Inflammatory macrophage treated with lipopolysaccharide for 1 hour (primary cell): ENCODE measurements at places on chromosomes 5 and 9.

DNA sequence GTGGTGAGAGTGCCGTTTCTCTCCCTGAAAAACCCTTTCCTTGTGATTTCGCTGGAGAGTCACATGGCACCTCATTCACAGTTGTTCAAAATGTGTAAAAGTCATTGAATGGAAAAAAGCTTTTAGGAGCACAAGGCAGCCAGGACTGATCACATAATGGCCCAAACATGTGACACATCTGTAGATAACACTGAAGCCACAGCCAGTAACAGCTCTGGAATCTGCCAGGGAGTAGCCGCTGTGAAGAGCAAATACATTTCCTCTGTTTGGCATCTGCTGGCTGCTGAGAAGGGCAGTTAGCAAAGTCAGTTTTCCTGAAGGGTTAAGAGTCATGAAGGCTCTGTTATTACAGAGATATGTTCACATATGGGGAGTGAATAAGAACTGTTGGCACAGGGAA is 271.8 kb downstream of the NNT start:
- DNase-seq: no peak

GRCh38 chr5:134975843-134976242 is 8.1 kb downstream of the CATSPER3 start:
- no peak for DNase-seq

DNA sequence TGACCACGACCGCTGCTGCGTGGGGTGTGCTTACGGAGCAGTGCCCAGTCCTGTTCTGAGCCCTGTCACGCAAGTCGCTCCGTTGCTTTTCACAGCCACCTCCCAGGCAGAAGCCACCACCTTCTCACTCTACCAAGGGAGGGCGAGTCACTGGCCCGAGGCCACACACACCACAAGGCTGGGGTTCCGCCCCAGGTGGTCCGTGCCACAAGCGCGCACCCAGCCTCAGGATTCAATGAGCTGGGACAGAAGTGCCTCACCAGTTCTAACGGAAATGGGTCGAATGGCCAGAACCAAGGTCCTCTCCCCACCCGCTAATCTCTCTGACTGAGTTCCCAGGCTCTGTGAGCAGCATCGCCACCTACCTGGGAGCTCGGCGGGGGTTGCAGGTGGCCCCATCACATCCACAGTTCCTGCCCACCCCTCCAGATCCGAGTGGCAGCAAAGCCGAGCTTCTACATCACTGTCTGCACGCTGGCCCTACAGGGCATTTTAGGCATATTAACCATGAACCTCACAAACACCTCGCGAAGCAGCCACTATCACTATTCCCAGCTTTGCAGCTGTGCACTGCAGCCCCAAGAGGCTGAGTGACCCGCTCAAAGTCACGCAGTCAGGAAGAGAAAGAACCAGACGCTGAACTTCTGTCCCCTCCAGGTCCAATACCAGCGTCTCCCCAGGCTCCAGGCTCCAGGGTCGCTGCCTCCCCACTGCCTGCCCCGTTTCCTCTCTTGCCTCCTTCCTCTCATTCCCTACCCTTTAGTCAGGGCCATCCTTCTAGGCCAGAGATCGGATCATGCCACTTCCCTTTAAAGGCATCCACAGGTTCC is 92.1 kb upstream of the PHYKPL start:
- DNase-seq: no peak

DNA sequence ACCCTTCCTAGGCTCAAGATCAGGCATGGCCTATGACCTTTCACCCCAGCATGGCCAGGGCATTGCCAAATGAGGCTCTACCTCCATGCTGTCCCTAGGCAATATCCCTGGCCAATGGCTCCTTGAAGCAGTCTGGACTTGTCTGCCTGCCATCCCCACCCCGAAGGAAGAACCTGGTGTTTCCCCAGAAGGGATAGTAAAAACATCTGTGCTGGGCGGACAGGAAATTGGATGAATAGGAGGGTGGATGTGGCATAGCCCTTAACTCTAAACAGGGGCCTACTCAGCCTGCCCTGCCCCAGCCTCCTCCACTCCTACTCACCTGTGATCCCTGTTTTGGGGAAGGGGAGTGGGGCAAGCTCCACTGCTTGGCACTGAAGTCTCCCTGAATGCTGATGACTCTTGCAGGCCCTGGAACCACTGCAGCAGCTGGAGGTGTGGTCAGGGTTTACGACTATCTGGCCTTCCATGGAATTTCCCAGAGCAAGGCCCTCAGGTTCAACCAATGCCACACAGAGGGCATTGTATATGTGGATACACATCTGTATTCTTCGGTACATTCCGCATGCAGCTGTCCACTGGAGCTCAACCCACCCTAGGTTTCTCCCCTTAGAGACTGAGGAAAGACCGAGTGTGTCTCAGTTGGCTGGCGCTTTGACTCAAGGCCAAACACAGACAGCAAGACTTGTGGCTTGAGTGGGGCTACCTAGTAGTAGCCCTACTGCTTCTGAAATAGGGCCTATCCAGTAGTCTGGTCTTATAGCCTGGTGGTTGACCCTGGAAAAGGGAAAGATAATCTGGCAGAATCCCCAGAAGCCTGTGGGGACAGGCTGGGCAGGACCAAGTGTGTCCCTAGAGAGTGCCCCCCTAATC is 6.4 kb upstream of the P4HA2 start:
- DNase-seq: no peak

DNA sequence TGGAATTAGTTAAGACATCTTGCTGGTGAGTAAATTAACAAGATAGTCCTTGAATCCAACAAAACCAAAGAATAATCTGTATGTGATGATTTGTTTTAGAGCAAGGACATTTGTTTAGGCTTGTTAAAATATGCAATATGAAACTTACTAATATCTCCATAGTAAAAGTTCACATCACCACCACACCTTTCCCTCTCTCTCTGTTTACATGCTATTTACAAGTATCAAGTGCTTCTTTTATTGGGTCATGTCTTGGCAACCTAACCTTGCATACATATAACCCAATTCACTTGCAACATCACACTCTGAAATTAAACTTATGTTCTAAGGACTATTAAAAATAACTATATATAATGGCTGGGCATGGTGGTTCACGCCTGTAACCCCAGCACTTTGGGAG is 161.3 kb downstream of the CCDC192 start:
- DNase-seq: no peak

DNA sequence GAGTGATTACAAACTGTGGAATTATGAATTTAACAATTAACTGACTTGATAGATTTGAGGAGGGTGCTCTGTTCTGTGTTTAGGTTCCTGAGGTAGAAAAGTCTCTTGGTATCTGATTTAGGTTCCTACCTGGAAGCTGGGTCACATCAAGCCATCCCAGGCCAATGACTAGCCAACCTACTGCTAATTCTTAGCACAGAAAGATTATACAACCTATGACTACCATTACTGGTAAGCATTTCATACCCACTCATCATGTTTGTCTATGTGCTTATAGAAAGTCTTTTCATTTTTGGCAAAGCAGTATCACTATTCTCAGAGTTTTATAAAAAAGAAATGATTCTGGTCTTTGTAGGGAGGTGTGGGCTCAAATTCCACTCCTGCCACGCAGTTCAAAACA is 49.7 kb downstream of the GNAQ start:
- DNase-seq: no peak

DNA sequence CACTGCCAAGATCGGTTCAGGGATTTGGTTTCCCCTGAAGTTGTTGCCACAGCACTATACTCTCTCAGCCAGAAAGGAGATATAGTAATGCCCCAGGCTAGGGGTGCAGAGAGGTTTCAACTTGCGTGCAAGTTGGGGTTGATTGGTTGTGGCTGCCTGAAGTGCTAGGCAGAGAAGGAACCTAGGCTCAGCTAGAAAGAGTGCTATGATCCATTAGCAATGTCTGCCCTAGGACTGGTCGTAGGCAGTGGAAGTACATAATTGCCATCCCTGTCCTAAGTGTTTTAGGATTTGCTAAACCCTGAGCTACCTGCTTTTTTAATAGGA is 136.6 kb upstream of the SMIM23 start:
- no peak for DNase-seq

GRCh38 chr9:133641396-133641655 is 5.2 kb downstream of the DBH start:
- DNase-seq: no peak

DNA sequence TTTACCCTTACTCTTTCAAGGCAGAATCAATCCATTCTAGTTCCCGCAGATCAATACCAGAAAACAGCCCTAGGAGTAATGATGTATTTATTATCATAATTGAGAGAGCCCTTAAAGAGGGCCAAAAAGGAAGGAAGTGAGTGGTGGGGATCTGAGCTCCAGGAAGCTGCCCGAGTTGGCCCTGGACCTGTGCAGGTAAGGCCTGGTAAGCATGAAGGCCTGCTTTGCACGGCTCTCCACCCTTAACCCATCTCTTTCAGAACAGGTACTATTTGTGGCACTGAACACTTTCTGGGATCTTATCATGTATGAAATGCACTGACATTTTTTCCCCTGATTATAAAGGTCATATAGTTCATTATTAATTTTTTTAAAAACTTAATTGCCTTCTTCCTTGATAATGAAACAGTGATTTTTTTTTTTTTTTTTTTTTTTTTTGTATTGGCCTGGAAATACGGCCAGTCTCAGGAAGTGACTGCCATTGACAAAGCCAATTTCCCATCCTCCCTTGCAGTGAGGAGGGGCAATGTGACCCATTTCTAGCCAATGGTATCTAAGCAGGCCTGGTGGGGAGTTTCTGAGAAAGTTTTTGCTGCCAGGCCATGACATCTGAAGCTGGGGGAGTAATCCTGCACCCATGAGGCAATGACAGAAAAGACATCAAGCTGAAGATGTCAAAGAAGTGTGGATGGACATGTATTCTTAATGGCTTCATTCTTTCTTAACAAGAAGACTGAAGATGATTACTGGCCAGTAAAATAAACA is 6.3 kb upstream of the MVB12B start:
- DNase-seq: peak; percentile 22

DNA sequence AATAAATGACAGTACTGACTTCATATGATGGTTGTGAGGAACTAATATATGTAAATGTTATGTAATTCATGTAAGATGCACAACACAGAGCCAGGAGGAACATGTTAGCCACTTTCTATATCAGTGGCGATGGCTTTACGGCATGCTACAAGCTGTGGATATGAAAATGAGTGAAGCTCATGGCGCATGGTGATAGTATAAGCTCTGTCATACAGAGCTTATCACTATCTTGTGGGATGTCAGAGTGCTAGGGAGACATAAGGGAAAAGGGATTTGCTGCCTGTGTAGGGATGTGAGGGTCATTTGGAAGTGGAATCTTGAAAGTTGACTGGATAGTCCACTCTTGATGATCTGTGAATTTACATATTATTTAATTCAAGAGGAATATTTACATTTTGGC is 13.6 kb downstream of the CPEB4 start:
- no peak for DNase-seq

- no peak for DNase-seq
Measured at GRCh38 chr5:175567954-175568353, 89.6 kb downstream of the SFXN1 start.

DNA sequence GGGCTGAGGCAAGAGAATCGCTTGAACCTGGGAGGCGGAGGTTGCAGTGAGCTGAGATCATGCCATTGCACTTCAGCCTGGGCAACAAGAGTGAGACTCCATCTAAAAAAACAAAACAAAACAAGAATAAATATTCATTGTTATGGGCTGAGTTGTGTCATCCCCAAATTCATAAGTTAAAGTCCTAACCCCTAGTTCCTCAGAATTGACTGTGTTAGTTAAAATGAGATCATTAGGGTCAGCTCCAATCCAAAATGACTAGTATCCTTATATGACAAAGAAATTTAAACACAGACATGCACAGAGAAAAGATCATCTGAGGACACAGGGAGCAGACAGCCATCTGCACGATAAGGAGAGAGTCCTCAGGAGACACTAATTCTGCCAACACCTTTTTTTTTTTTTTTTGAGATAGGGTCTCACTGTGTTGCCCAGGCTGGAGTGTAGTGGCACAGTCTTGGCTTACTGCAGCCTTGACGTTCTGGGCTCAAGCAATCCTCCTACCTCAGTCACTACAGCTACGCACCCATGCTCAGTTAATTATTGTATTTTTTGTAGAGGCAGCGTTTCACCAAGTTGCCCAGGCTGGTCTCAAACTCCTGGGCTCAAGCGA is 32.1 kb upstream of the GCNT1 start:
- DNase-seq: no peak

DNA sequence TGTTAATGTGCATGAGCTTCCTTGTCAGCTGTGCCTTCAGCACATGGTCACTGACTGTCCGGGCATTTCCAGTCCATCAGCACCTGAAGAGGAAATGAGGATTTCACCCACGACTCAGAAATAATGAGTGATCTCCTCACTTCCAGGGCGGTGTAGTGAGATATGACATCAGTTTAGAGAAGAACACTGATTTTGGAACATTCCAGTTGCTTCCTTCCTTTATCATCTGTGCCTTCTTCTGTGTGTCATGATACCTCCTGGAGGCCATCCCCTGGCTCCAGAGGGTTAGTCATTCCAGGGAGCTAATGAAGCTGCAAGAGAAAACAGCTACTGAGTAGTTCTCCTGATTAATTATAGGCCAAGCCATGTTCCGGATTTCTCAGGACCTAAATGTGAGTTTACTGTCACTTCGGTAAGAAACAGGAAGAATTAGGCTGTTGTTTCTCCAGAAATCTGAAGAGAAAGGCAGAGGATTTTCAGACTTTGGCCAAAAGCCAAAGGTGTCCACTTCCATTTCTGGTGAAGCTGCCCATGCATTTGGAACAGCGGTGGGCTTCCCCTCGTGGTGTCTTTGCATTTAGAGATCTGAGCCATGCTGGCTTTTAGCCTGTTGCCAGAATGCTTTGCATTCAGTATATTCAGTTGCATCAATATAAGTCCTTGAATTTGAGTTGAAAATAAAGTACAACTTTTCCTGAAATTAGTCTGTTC is 161.3 kb upstream of the OTULINL start:
- no peak for DNase-seq

GRCh38 chr5:10339058-10339811 is 14.3 kb upstream of the MARCHF6 start:
- DNase-seq: no peak

- peak; percentile 94 for DNase-seq
Measured at GRCh38 chr9:114829574-114830440, 24.0 kb upstream of the TNFSF15 start.

DNA sequence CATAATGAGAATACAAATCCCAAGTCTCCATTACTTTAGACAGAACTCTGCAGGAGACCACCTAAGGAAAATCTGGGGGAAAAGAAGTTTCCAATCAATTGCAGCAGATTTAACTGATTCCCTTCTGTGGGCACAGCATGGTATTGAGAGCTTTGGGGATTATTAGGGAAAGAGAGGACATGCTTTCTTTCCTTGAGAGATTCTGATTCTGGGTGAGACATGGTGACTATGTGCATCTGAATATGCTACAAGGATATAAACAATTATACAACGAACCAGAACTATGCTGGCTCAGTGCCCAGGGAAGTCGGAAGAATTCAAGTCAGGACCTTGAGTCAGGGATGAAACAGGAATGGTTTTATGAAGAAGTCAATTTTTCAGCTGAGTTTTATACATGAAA is 183.7 kb downstream of the PDE4D start:
- DNase-seq: no peak

- DNase-seq: no peak
Measured at GRCh38 chr5:179171251-179171815, 111.2 kb downstream of the ZNF354C start.

GRCh38 chr5:145536133-145536532 is 299.0 kb downstream of the PRELID2 start:
- no peak for DNase-seq
